ENCODE measurements at places on chromosomes 6 and 20. TPM values are rescaled to one million over a fixed set of nuclear protein-coding genes. Genes with fewer than 3 reads are reported as not detected.

The GSTA3 gene
- total RNA-seq: not detected

The EEF1A2 gene
- total RNA-seq: not detected

The C20orf173 gene
- not detected for total RNA-seq

The PSMG4 gene
- 19.2 TPM for total RNA-seq

DNA sequence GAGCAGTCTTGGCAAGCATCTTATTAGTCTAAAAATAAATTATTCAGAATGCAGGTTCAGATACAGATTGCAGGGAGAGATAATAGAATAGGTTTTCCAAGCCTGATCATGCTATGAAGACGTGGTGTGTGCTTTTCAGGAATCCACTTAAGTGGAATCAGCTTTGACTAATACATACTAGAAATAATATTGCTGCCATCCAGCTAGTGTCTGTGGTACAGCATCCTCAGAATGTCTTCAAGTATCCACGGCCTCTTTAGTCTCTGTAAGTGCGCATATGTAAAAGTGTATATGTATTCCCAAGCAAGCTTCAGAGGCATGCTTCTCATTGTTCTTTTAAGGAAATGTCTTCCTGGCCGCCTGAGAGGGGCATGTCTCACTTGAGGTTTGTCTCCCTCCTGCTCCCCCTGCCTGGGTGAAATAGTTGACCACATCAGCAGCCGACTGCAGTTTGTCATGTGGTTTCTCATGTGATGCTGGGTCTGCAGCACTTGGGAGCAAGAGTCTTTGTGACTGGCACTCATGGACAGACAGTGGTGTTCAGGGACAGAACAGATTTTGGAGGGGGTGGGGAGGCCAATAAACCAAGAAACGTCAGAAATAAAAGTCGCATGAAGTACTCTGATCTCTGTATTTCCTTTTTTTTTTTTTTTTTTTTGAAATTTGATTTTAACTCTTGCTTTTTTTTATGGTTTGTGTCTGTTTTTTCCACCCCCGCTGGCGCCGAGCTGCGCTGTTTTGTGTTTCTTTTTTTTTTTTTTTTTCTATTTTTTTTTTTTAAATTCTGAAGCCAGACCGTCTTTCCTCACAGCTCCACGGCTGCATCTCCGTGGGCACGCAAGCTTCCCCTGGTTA is 150.8 kb downstream of the PRL start:
- DNase-seq: no peak

DNA sequence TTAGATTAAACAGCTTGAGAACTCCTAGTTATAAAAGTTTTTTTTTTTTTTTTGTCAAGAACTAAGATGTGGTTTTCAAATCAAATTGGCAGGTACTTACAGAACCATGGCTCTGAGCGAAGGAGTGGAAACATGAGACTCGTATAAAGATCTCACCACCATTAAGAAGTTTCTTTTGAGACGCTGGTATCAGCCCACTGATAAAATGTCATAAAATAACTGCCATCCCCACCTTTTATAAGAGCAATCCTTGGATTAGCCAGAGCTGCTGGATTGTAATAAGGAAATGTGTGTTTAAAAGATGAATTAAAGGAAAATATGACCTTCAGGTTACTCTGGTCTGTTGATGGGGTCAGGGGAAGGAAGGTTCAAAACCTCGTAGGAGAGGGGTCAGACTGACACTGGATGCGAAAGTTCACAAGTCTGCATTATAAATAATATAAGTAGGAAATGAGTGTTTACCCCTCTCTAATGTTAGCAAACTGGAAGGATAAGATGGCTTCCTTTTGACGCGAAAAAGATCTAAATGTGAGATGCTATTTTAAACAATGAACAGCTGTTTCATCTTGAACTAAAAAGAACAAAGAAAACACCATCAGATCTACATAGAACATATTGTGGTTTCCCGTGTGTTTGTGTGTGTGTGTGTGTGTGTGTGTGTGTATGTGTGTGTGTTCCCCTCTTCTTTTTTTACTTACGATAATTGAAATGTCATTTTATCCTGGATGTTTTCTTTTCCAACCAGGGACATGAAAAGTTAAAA is 386.8 kb upstream of the JAG1 start:
- DNase-seq: no peak

- no peak for DNase-seq
Measured at GRCh38 chr6:36766399-36766945, 68.8 kb downstream of the RAB44 start.

- DNase-seq: no peak
Measured at GRCh38 chr6:12733876-12734275, 17.3 kb downstream of the PHACTR1 start.

DNA sequence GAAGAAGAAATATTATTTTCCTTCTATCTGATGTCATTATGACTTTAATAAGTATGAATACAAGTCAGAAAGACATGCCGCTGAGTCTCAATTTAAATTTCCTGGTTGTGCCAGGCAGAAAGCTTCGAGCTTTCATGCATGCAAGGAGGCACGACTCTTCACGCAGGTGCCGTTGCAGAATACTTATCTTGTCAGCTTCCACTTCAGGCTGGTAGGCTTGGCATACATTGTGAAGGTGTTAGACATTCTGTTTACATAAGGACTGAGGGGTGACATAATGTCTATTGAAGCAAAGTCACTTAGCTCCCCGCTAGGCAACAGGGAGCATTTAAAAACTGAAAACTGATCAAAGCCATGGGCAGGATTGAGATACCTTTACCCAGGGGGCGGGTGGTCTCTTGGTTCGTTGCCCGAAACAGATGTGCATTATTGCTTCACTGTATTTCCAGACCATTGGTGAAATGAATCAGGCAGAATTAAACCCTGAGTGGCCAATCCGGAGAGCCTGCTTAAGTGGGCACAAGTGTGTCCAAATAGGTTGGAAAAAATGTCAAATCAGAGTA is 16.4 kb downstream of the BMP6 start:
- no peak for DNase-seq

GRCh38 chr20:55555075-55555650 is 450.2 kb downstream of the CBLN4 start:
- no peak for DNase-seq

- DNase-seq: no peak
Measured at GRCh38 chr20:58586565-58587093, 64.5 kb upstream of the STX16 start.

DNA sequence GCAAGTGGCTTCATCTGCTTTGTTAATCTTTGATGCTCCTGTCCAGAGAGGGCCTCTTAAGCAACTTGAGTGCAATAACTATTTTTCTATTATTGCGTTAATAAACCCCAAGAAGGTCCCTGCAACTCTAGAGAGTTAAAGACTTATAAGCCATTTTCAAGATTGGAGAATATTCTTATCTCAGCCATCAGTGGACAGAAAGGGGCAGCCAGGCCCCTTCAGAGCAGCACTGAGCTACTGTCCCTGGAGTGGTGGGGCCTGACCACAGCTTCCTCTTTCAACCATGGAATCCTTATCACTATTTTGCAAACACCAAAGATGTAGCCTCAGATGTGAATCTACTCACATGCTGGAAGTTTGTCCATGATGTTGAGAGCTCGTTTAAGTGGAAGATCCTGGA is 2.8 kb upstream of the MAS1L start:
- DNase-seq: no peak

DNA sequence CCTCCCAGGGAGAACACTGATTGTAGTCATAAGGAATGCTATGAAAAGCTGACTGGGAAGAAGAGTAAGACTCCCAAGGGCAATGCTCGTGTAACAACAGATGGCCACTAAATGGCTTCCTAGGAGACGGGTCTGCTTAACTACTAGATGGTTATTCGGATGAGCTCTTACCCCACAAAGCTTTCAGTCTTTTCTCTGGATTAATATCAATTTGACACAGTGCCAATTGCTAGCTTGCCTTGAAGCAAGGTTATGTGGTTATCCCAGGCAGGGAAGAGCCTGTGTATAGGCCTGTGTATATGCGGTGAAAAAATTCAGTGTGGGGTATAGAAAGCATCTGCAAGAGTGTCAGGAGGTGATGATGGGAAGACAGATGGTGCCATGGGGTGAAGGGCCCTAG is 86.4 kb upstream of the NOX3 start:
- DNase-seq: no peak

DNA sequence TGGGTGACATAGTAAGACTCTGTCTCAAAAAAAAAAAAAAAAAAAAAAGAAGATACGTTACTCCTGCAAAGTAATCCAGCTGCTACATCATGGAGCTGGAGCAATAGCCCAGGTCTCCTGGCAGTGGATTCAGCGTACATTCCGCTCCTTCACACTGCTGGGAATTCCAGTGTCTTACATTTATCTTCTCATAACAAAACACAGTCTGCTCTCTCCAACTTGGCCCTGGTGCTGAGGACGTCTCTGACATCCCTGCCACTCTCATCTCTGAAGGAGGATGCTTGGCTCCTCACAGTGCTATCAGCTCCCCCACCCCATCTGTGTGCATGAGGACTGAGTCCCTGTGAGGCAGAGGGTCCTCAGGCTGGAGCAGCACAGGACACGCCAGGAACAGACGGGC is 529.8 kb downstream of the CD83 start:
- DNase-seq: no peak

DNA sequence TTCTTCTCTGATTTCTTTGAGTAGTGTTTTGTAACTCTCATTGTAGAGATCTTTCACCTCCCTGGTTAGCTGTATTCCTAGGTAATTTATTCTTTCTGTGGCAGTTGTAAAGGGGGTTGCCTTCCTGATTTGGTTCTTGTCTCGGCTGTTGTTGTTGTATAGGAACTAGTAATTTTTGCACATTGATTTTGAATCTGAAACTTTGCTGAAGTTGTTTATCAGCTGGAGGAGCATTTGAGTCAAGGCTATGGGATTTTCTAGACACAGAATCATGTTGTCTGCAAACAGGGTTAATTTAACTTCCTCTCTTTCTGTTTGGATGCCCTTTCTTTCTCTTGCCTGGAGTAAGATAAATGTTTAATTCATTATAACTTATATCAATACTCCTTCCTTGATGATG is 86.4 kb downstream of the OLIG3 start:
- DNase-seq: no peak

Measured in foreskin keratinocyte (primary cell).